MCF 10A (cell line): ENCODE measurements at places on chromosomes 5 and 9.

GRCh38 chr5:53557386-53557785 is 3.1 kb upstream of the NDUFS4 start:
- peak; percentile 8 for DNase-seq

DNA sequence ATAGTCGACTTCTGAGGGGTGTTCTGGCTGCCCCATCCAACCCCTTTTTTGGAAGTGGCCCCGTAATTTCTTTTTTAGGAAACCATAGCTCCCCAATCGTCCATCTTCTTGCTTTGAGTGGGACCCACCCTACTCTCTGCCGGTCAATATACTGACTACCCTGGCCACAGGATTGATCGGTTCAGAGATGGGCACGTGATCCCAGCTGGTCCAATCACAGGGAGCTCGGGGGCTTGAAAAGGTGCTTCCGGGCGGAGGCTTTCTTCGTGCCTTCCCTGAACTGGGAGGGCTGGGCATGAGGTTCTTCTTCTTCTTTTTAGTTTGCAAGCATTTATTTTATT is 78.7 kb upstream of the SH3PXD2B start:
- DNase-seq = no peak

DNA sequence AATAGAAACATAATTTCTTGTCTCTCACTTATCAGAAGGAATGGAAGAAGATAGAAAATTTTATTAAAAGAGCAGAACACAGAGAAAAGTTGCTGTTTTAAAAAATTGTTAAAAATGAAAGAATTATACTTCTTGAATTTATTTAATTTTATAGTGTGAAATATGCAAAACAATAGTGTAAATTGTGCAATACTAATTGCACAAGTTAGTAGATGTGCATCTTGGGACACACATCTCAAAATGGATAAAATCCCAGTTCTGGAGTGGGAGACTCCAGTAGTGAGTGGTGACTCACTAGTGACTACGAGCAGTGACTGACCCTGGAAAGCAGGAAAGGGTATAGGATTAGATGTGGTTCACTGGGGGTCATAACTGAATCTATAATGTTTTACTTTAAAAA is 223.2 kb downstream of the MSX2 start:
- no peak for DNase-seq

DNA sequence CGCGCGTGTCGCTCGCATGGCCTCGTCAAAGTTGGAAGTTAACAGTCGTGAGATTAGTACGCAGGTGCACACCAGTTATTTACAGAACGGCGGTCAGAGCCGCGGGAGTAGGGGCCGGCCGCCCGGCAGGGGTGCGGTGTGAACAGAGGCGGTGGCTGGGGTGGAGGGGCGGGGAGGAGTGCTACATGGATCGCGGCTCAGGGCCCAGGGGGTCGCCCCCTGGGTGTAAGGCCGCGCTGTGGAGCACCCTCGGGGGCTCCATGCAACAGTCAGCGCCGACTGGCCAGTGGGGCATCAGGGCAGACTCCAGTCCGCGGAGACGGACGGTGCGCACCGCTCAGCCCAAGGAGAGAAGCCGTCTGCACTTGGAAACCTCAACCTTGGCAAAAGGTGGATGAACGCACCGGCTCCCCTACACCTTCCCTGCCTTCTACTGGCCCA is 60.3 kb downstream of the ZNF354C start:
- DNase-seq = no peak

DNA sequence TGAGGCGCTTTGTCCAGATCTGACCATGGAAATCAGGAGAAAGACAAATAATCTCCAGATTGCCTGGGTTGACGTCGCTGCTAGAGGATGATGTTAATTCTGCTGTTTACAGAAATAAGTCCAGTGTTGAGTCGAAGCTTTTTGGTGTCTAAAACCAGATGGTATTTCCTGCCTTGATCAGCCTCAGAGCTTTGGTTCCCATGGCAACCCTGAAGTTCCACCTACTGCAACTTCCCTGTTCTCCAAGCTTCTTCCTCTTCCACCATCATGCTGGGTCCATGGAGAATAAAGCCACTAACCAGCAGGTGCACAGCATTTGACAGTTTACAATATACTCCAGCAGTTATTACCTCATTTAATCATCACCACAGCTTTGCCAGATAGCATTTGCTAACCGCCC is 18.0 kb upstream of the GABBR2 start:
- no peak for DNase-seq

GRCh38 chr9:68974431-68974830 is 39.5 kb downstream of the PRKACG start:
- DNase-seq = no peak

GRCh38 chr9:104899759-104900247 is 28.2 kb downstream of the ABCA1 start:
- DNase-seq = no peak

DNA sequence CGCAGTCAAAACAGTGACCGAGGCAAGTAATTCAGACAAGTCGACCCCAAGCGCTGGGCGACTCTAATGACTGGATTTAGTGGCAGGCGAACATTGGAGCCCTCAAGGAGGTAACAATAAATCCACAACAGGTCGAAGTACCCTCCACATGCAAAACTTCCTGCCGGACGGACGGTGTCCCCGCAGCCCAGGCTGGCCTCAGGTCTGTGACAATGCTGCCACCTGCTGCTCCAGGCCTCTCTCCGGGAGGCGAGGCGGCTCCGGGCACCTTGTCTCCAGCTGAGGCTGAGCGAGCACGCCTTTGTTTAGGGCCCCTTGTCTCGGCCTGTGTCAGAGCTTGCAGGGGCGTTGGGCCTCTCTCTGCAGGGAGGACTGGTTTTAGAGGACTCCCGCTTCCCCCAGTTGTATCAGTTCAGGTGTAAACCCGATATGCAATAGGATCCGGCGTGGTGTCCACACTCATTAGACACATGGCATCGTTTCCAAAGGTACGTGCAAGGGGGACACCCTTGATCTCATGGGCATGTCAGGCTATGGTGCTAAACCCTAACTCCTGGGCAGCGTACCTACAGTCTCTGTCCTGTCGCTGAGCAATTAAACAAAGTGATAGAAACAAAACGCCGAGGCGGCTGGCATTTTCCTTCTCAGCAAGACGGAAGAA is 628.0 kb upstream of the ADAMTS16 start:
- peak; percentile 54 for DNase-seq

GRCh38 chr5:168580227-168580508 is 1.0 kb upstream of the PANK3 start:
- no peak for DNase-seq

GRCh38 chr5:95027775-95028174 is 257.1 kb downstream of the MCTP1 start:
- DNase-seq = no peak

- DNase-seq = peak; percentile 54
These were observed 688 bp downstream of the CNTLN start for GRCh38 chr9:17135295-17136160.

DNA sequence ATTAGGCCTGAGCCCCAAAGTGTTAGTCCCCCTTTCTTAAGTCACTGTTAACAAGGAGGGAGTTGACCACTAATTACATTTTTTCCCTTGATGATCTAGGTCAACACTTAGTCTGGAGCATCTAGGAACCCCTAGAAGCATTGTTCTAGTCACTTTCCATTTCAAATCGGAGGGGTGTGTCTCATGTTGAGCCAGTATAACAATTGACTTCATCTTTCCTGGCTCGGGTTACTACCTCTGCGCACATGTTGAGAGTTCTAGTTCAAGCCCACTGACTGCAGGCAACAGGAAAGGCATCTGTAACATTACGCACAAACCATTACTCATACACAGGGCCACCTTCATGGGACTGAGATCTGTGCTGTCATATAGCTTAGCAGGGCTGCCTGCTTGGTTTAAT is 164.9 kb downstream of the NTRK2 start:
- no peak for DNase-seq

GRCh38 chr5:96347502-96348292 is 85.4 kb downstream of the PCSK1 start:
- DNase-seq = no peak

GRCh38 chr5:168005093-168005492 is 286.4 kb upstream of the WWC1 start:
- no peak for DNase-seq

DNA sequence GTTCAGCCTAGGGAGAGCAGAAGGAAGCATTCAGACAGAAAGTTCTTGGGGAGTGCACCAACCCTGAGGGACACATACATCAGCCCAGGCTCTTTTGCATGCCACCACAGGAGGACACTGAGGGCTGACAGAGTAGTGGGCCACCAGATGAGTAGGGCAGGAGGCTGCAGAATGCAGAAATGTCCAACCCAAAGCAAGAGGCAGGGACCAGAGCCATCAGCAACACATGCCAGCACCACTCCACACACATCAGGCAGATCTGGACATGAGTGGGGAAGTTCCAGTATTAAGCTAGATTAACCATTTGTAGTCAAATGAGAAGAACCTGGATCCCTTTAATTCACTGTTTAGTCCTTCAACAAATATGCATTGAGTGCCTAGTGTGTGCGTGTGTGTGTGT is 35.7 kb upstream of the OTULINL start:
- DNase-seq = no peak

- DNase-seq = peak; percentile 80
These were observed 48.7 kb downstream of the RXRA start for GRCh38 chr9:134375011-134375390.
